ENCODE measurements at places on chromosomes 4 and X.

DNA sequence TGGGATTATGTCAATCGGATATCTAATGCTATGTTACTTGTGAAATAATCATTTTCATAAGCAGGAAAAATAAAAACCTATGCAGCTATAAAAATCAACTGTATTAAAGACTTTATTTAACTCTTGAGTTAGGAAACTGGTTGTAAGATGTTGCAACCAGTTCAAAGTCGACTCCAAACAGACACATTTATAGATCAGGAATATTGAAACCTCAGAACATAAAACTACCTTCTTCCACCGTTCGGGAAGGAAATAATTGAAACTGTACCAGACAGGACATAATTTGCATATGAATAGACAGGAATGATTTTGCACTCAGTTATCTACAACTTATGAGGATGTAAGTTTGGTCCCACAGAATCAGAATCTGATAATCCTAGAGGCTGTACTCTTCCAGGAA lies 181.8 kb upstream of the STS start:
- no peak for DNase-seq

DNA sequence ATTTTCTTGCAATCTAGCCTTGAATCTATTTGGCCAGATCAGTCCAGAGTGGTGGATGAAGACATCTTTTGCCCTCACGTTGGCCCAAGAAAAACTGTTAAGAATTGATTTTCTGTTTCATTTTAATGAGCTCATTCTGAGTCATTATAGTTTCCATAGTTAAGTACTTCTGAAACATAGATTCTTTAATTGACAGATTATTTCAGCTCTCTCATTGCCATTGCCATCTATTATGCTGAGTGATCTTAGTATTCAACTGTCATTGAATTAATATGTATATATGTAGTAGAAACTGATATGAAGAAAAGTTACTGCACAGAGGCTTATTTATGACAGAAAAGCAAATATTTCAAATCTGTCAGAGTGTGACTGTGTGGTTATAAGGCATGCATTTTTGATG lies 45.5 kb upstream of the PPP1R2C start:
- peak; percentile 13 for DNase-seq

DNA sequence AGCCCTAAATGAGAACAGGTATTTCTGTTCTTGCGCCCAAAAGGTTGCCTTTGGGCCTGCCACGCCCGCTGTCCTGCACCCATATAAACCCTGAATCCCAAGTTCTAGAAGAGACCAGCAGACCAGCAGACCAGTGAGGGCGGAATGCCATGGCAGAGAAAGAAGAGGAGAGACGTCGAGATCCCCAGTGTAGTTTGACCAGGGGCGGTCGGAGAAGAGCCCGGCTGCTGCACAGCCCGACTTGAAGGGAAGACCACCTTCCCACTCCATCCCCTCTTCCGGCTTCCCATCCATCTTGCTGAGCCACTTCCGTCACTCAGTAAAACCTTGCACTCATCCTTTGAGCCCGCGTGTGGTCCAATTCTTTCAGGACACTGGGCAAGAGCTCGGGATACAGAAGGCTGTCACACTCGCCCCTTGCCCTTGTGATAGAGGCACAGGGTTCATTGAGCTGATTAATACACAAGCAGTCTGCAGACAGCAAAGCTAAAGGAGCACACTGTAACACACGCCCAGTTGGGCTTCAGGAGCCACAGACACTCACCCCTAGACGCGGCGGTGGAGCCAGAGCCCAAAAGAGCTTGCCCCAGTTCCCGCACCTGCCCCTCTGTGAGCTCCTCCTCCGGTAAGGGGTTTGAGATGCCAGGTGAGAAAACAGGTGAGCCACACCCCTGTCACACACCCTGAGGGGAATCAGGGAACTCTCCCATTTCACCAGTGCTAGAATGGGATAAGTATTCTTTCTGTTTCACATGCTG lies 230.8 kb downstream of the PCDH10 start:
- DNase-seq, result no peak

GRCh38 chr4:80566203-80566872 lies 230.8 kb downstream of the CFAP299 start:
- DNase-seq, result no peak

GRCh38 chr4:39452153-39452859 lies 6.4 kb downstream of the RPL9 start:
- DNase-seq, result no peak

DNA sequence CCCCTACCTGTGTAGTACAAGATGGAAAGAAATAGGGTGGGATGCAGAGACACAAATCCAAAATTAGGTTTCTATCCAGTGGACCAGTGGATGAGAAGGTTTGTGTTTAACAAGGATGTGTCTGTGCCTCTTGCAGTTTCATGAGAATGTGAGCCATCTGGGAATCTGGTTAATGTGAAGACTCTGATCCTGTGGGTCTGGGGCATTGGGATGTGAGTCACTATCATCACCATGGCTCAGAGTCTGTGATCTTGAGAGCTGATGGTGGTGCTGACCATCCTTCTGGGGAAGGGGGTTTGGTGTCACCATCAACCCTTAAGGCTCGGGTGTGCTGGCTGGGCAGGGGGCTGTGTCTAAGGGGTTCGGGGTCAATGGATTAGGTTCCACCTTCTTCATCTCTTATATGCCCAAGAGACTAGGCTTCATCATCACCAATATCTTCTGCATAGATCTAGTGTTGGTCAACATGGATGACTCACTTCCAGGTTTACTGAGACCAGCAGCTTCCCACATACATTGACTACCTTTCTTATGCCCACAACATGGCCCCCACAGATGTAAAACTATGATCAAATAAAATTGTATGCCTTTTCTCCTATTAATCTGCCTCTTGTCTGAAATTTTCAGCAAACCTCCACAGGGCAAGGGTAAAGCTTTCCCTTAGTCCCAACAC lies 65.7 kb upstream of the MID1 start:
- DNase-seq, result no peak

- DNase-seq, result no peak
Observed at GRCh38 chrX:130304587-130305368, 34.9 kb upstream of the SLC25A14 start.

DNA sequence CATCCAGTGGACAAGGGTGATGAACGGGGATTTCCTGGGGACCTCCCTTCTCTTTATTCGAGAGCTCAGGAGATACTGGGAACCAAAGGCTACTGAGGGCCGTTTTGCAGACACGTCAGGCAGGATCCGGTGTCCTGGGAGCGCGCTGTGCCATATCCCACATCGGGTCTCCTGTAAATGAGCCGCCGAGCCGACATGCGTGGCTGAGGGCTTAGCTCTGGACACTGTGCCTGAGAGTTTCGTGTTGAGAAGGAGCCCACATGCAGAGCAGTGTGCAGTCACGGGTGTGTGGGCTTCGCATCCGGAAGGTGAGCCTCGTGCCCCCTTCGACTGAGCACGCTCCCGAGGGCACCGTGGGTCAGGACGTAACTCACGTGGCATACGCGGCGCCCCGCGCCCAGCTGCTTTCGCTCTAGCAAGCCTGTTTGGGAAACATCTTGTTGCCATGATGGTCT lies 28.5 kb upstream of the HGFAC start:
- DNase-seq, result no peak

- no peak for DNase-seq
Observed at GRCh38 chrX:125681058-125681457, 361.4 kb downstream of the TEX13C start.

- DNase-seq, result no peak
Observed at GRCh38 chrX:14673236-14673635, 143.9 kb downstream of the GLRA2 start.

GRCh38 chr4:147768113-147768512 lies 36.2 kb downstream of the ARHGAP10 start:
- DNase-seq, result no peak

- DNase-seq, result no peak
Observed at GRCh38 chr4:64822405-64822804, 413.2 kb upstream of the TECRL start.

DNA sequence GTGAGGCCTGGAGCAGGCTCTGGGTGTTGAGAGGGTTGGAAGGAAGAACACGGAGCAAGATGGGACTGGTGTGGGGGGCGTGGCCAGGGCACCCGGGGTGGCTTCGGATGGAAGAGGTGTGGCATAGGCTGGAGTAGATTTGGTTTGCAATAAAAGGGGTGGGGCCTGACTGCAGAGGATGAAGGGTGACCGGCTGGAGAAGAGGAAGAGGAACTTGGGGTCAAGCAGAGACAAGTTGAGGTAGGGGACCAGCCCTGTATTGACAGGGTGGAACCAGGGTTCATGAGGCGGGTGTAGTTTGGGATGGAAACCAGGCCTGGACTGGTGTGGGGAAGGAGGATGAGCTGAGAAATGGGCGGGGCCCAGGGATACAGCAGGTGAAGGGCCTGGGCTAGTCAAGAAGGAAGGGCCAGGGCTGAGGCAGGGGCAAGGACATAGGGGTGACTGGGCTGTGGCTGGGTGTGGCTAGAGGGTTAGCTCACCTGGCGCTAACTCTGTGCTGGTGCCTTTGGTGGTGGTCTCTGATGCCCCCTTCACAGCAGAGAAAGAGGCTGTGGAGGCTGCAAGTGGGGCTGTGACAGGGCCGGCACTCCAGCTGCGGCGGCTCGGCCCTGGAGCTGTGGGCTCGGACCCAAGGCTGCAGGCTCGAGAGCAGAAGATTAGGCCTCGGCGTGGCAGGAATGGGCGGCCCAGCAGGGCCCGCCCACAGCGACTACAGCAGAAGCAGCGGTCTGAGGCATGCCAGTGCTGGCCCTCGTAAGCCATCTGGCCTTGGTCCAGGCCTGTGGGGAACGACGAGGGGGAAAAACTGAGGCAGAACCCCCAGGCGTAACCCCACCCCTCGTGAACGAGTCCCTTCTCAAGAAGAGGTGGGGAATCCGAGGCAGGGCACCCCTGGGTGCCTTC lies 5.0 kb downstream of the PLP2 start:
- no peak for DNase-seq

- no peak for DNase-seq
Observed at GRCh38 chr4:161517941-161518340, 645.9 kb downstream of the FSTL5 start.

DNA sequence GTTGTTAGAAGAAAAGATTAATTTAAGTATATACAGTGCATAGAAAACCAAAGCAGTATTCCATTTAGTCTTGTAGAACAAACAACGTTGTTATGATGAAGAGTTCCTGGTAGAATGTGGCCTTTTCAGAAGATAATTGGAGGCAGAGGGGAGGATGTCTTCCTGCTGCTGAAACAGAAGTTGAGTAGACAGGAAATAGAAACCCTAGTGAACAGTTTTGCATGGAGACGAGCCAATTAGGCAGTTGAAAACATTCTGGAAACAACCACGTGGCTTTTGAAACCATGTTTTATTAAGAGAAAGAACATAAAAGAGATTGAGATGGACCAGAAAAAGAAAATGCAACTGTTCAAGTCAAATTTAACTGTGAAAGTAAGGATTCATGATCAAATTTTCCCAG lies 325.2 kb downstream of the CAMK2D start:
- DNase-seq, result no peak

GRCh38 chrX:109987884-109988283 lies 15.0 kb upstream of the TMEM164 start:
- DNase-seq, result no peak

DNA sequence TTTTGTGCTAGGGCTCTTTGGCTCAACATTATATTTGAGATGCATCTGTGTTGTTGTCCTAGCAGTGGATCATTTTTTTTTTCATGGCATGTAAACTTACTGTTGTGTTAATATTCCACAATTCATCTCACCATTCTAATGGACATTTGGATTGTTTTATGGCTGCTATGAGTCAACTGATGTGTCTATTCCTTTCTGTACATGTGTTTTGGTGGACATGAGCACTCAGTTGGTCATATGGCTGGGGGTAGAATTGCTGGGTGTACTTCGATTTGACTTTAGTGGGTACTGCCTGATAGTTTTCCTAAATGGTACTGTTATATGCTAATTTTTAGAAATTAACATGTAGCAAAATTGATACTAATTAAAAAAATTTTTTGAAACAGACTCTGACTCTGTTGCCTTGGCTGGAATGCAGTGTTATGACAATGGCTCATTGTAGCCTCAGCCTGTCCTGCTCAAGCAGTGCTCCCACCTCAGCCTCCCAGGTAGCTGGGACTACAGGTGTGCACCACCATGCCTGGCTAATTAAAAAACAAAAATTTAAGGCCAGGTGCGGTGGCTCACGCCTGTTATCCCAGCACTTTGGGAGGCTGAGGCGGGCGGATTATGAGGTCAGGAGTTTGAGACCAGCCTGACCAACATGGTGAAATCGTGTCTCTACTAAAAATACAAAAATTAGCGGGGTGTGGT lies 9.0 kb downstream of the FAM193A start:
- no peak for DNase-seq

DNA sequence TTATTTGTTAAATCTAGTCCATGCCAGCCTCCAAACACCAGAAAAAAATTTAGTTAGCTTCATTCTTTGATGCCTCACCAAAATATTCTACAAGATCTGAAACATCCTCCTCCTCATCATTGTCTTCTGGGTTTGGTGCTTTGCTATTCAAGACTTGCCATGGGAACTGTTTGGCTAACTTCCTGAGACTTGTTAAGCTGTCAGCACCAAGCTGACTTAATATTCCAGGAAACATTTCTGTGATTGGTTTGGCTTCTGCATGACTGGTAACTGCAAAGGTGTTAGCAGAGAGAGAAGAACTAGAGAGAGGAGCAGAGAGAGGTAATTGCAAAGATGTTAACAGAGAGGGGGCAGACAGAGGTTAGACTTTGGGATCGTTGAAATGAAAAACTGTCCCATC lies 101.3 kb downstream of the PALLD start:
- no peak for DNase-seq

GRCh38 chr4:154744341-154744926 lies 634 bp downstream of the LRAT start:
- no peak for DNase-seq

GRCh38 chr4:20323991-20324390 lies 72.3 kb downstream of the SLIT2 start:
- no peak for DNase-seq

DNA sequence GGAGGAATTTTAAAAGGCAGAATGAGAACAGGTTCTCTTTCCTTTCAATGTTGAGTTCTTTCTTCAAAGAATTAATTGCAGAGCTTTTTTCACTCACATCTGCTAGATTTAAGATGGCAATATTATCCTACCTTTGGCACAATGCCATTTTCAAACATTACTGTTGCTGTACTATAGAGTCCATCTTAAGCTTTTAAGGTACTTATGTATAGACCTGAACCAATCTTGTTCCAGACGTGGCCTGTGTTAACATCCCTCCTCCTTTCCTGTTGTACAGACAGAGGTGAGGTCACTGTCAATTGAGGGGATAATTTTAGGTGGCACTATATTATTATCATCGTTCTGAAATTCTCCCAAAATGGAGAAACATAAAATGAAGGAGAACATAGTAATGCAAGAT lies 53.0 kb upstream of the MYOZ2 start:
- no peak for DNase-seq

DNA sequence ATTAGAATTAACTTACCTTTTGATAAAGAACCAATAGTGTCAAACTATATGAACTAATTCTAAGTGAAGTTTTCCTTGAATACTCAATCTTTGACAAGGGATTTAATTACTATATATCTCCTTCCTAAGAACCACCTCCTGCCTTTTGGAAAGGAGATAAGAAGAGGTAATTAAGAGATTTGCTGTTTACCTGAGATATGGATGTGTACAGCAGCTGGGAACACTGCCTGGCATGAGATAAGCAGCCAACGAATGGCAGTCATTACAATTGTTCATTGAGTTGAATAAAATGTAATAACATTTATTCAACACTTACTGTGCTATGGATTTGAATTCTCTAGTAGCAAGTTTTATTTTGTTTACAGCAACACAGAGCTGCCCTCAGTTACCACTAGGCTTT lies 407.1 kb downstream of the SPOCK3 start:
- no peak for DNase-seq
